ENCODE measurements at places on chromosomes 2 and 18.

DNA sequence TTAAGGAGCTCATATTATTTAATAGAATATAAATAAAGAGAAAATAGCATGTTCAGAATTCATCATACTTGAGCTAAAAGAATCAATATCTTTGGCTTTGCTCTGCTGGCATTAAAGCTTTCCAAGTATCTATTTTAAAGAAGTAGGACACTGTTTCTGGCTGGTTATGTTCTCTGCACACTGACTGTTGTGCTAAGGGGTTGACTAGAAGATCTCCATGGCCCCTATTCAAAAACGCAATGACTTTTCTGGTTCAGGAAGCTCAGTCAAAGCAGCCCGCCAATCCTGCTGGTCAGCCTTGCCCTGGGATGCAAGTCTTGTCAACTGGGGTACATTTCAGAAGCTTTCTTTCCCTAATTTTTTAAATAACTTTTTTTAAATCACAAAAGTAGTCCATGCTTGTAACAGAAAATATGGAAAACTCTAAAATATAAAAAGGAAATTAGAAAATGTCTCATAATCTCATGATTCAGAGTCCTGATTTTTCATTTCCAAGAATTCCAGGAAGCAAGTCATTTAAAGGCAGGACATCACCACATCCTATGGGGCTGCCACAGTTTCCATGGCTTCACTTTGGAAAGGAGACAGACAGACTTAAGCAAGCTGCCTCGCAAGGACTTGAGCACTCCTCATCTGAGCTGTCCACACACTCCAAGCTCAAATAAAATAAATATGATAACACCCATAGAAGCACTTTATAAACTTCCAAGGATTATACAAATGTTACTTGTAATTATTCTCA is 195.1 kb downstream of the TXNL1 start:
- DNase-seq, result no peak

DNA sequence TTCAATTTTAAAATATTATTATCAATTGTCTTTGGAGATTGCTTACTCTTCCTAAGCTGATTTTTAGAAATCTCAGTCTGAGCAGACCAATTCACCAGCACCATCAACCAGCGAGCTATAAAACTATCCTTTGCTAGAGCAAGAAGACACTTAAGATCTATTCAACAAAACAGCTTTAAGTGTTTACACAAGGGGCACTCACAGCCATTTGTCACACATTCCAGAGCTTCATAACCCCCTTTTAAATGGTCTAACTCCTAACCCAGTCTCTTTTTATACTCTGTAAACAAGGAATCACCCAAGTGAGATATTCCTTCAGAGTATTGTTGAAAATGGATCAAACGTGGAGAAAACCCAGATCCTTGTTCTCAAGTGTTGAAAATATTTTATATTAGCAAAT is 1294.1 kb upstream of the CHAC2 start:
- no peak for DNase-seq

DNA sequence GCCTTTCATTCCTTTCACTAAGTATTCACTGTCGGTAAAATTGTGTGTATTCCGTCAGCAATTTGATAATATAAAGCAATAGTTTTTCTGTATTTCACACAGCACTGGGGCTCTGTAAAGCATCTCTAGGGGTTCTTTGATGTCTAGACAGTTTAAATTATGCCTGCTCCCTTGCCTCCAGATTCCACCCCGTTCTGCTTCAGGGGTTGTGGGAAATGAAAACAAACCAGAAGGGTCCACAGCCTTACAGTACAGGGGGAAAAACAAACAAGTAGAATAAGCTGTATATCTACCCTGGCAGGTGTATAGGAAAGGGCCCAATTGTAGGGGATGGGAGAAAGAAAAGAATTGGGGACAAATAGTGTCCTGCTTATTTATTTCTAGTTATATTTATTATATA is 63.1 kb downstream of the ASXL3 start:
- DNase-seq, result no peak

- no peak for DNase-seq
These were observed 25.3 kb upstream of the STARD7 start for GRCh38 chr2:96233880-96234316.

GRCh38 chr18:37565101-37565976 is at the start of gene CELF4:
TSS of gene CELF4 (minus strand) at chr18:37565798.
- no peak for DNase-seq

- no peak for DNase-seq
These were observed 27.6 kb downstream of the STAT1 start for GRCh38 chr2:190986221-190986953.

DNA sequence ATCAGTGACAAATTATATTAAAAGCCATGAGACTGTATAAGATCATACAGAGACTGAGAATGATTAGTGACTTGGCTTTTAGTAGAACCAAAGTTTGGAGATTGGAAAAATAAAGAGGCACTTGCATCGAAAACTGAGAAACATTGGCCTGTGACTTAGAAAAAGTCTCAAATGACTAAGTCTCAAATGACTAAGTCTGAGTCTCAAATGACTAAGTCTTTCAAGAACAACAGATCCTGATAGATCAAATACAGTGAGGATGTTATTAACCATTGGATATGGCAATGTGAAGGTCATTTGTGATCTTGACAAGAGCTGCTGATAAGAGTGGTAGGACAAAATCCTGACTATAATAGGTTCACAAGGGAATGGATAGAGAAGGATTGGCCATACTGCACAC is 135.5 kb upstream of the FANCL start:
- DNase-seq, result peak; percentile 73

- no peak for DNase-seq
These were observed 184.3 kb upstream of the MAP2 start for GRCh38 chr2:209239585-209239938.

GRCh38 chr2:10930721-10931516 is 19.2 kb downstream of the KCNF1 start:
- DNase-seq, result no peak

- no peak for DNase-seq
These were observed 342.9 kb downstream of the TSN start for GRCh38 chr2:122098306-122098705.

Data from RKO (cell line).